ENCODE measurements at places on chromosomes 12 and 14. TPM values are rescaled to one million over a fixed set of nuclear protein-coding genes. Genes with fewer than 3 reads are reported as not detected.

The TBX3 gene
- 0.24 TPM for total RNA-seq

The SLC6A15 gene
- total RNA-seq = not detected

The EID3 gene
- total RNA-seq = 5.5 TPM

The HELB gene
- total RNA-seq = 9.0 TPM

The RBMS2 gene
- total RNA-seq = 0.66 TPM

The DHRS2 gene
- total RNA-seq = 1.7 TPM

The ISM2 gene
- total RNA-seq = not detected

The CNIH1 gene
- 87.8 TPM for total RNA-seq

The P2RX7 gene
- total RNA-seq = 2.9 TPM

The HAL gene
- total RNA-seq = 1.2 TPM

The AHNAK2 gene
- 0.08 TPM for total RNA-seq

The IFI27 gene
- total RNA-seq = 1.3 TPM

The RND1 gene
- total RNA-seq = 2.0 TPM

The CAPZA3 gene
- not detected for total RNA-seq

The GLRX5 gene
- 37.3 TPM for total RNA-seq

The SIX6 gene
- not detected for total RNA-seq

The BIN2 gene
- 16.4 TPM for total RNA-seq

The AKAP3 gene
- total RNA-seq = 0.92 TPM

The GPR137C gene
- total RNA-seq = 0.13 TPM

The GPR68 gene
- total RNA-seq = 6.0 TPM

The INTS13 gene
- 52.1 TPM for total RNA-seq

The LRP6 gene
- 8.0 TPM for total RNA-seq

The OASL gene
- total RNA-seq = 5.5 TPM

The NOVA1 gene
- total RNA-seq = not detected

The TAS2R50 gene
- total RNA-seq = not detected

The WIF1 gene
- total RNA-seq = not detected

The SLC17A8 gene
- total RNA-seq = not detected

The IL31 gene
- total RNA-seq = 31.4 TPM

The ABCD2 gene
- total RNA-seq = 0.79 TPM

The R3HDM2 gene
- total RNA-seq = 21.9 TPM

The ADAM21 gene
- total RNA-seq = not detected

The FOXG1 gene
- not detected for total RNA-seq

The CLEC4C gene
- total RNA-seq = not detected

The ARMH4 gene
- total RNA-seq = not detected

The TAS2R8 gene
- total RNA-seq = not detected

The KRT2 gene
- total RNA-seq = not detected

The BAZ2A gene
- 64.9 TPM for total RNA-seq

The DDIT3 gene
- 12.2 TPM for total RNA-seq

The STXBP6 gene
- total RNA-seq = not detected

The ITGA5 gene
- 12.4 TPM for total RNA-seq

Measured in activated T-cell treated with anti-CD3 and anti-CD28 coated beads, Interleukin-2, amount 50 U/mL, for 4 hours (primary cell).